ENCODE measurements at places on chromosomes 16 and 17.

GRCh38 chr16:85856079-85856478, 42.9 kb upstream of the IRF8 start:
- DNase-seq, result no peak

DNA sequence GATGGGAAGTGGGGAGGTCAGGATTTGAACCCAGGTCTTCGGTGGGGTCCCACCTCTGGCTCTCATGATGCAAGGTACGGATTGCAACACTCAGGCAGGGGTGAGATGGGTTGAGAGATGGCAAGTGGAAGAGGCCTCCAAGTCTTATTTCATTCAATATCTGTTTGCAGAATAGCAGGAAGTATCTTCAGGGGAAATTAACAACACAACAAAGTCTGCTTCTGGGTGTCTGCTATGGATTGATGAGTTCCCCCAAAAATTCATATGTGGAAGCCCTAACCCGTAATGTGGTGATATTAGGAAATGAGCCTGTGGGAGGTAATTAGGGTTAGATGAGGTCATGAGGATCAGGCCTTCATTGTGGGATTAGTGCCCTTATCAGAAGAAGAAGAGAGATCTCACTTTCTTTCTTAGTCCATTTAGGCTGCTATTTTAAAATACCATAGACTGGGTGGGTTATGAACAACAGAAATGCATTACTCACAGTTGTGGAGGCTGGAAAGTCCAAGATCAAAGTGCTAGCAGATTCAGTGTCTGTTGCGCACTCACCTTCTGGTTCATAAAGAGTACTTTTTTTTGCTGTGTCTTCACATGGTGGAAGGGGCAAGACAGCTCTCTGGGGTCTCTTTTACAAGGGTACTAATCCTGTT, 4.4 kb upstream of the CD300H start:
- no peak for DNase-seq

- DNase-seq, result no peak
Observed at GRCh38 chr17:45386178-45386577, 46.5 kb downstream of the ARHGAP27 start.

DNA sequence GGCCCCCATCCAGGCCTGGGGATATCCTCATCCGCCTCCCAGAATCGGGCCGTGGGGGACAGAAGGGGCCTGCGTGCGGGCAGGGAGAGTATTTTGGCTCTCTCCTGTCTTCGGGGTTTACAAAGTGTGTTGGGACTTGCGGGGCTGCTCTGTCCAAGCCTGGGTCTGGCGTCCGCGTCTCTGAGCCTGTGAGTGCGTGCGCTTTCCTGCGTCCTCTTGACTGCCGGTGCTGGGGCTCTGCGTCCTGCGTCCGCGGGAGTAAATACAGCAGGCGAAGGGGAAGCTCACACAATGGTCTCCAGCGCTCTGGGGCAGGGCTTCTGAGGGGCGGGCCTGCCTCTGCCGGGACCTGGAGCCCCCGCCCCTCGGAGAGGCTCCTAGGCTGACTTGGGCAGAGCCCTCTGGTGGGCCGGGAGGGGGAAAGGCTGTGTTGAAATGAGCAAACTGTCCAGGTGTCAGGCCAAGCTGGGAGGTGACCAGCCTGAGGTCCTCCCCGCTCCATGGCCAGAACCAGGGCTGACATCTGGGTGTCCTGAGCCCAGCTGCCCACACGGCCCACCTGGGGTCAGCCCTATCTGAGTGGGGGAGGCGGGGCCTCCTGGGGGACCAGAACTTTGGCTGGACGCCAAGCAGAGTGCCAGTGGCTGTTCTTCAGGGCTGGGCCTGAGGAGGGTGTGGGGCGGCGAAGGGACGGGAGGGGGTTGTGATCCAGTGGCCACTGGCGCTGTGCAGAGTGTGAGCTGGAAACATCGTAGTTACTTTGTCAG, 233.6 kb downstream of the SEC14L1 start:
- peak; percentile 60 for DNase-seq

DNA sequence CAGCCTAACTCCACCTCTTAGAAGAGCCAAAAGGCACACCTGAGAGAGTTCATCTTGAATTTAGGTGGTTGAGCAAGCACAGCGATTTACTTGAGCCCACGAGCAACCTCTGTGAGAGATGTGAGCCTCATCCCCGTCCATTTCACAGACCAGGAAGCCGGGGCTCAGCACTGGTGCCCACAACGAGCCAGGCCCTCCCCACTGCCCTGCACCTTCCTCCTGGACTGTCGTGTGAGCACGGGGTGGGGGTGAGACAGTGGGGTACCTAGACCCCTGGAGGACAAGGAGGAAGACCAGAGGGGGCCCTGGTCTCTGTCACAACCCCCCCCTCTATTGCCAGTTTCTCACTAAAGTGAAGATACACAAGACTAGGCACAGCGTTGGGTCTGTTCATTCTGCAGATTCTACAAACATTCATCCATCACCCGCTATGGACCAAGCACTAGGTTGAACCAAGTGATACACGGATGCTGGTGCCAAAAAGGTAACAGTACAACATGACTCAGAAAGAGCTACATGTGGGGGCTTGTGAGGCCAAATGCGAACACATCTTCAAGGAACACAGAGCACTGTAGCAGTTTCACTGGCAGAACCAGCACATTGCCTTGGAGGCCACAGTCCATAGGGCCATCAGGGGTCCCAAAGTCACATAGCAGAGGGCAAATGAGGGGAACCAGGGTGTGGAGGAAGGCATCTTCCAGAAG, 231.9 kb downstream of the PARN start:
- no peak for DNase-seq

DNA sequence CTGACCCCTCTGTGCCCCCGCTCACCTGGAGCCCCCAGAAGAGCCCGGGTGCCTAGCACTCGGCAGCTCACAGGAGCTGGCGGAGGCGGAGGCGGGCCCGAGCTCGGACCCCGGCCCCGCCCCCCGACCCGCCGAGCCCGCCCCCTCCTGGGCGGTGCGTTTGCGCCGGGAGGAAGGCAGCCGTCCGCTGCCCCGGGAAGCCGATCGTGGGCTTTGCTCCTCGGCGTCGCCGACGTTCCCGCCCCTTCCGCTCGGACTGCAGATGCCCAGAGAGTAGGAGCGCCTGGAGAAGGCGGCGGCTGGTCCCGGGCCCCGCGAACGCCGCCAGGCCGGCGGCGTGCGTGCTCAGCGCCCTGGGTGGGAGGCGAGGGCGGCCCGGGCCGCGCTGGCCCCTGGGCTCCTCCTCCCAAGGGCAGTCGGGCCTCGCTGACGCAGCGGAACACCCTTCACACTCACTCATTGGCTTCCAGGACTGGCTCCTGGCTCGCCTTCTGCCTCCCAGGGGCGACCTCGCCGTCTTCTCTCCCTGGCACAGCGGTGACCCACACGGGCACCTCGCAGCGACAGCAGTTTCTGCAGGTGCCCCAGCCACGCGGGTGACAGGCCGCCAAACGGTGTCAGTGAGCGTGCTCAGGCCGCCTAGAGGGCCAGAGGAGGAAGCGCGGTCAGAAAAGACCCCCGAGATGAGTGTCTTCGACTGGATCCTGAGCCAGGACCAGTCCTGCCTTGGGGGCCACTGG, at the start of gene PLSCR3:
PLSCR3 (minus strand) TSS at position 74 of the 740 bp plus-strand sequence. CDS start 415 bp downstream, outside the sequence.
- peak; percentile 76 for DNase-seq

DNA sequence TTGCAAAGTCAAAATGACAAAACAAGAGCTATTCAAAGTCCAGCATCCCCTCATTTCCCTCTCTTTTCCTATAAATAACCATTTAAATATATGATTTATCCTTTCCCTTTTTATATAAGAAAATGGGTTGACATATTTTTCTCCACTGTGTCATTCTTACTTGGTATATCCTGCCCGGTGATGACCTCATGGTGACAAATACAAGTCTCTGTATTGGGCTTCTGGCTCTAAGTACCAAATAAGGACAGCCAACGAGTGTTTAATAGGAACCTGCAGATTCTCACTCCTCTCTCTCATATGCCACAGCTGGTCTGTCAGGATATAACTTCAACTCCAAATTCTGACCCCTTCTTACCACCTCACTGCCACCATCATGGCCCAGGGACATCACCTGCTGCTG, 25.5 kb upstream of the CBLN1 start:
- DNase-seq, result no peak

- no peak for DNase-seq
Observed at GRCh38 chr17:1012823-1013728, 16.1 kb downstream of the TIMM22 start.

GRCh38 chr16:84505249-84506187, 1.1 kb upstream of the MEAK7 start:
- DNase-seq, result no peak

- DNase-seq, result no peak
Observed at GRCh38 chr16:86982347-86982596, 334.9 kb downstream of the C16orf95 start.

DNA sequence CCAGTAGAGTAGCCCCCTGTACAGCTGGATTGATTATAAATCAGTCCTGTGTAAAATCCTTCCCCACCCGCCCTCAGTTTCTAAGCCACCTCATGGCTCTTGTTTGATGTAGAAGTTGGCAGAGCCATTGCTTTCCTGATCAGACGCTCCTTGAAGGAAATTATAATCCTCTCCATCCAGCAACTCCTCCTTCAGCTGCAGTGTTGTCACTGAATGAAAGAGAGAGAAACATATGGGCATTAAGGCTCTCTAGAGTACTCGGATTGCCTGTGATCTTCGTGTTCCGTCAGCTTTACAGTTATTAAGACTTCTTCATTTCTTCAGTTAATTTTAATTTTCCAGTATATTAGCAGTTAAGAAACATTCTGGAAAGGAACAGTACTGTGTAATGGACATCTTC, 14.3 kb downstream of the NME2 start:
- DNase-seq, result no peak

DNA sequence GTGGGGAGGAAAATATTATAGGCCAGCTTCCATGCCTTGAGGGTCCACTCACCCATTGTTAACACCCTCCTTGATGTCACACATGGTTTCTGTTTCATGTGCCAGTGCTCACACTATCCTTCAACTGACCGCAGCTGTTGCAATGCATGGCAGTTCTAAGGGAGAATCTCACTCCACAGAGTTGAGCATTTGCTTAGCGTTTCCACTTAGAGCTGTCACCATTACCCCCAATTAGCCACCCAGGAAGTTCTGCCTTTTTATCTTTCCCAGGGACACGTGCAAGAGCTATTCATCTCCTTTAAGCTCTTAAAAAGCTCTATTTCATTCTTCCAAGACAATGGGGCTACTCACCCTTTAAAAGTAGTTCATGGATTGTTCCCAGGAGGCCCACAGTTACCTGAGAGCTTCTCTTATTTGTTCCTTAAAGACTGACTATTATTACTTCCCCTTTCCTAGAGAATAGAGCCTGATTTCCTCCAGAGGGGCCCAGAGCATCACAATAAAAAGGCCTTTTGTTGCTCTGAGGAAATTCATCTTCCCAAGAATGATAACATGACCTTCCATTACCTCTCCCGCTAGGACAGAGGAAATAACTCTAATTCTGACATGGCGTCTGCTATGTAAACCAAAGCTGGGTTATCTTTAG, 126.8 kb downstream of the CACNG3 start:
- no peak for DNase-seq

- DNase-seq, result no peak
Observed at GRCh38 chr17:55492781-55493341, 18.4 kb downstream of the SMIM36 start.

- peak; percentile 19 for DNase-seq
Observed at GRCh38 chr16:15682105-15682570, 32.1 kb downstream of the NDE1 start.

DNA sequence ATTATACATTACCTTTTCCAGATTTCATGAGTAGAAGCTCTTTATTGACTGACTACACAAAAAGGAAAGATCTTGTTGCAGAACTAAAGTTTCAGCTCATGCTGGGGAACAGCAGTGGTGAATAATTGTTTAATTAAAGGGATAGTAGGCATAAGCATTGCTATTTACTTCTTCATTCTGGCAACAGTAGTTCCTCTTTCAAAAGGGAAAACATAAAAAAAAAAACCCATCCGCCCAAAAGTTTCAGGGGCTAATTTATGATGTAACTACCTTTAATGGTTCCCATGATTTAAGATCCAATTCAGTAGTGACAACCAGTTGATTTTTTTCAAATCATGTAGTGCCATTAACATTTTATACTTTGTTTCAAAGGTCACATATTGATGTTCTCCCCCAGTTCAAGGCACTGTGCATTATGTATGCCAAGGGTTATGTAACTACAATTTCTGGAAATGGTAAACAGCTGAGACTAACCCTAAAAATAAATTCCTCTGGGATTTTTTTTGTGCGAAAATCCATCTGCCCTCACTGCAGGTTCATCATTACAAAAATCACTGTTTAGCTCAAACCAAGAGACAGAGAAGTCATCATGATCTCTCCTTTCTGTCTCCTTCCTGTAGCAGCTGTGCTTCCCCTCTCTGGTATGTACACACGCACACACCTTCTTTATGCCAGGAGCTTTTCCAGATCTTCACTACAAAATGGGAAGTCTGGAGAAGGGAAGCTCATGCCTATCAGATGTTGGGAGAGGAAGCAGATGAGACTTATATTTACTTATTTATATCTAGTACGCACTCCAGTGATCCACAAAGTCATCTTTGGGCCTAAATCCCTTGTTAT, 2.2 kb upstream of the PHLPP2 start:
- no peak for DNase-seq

DNA sequence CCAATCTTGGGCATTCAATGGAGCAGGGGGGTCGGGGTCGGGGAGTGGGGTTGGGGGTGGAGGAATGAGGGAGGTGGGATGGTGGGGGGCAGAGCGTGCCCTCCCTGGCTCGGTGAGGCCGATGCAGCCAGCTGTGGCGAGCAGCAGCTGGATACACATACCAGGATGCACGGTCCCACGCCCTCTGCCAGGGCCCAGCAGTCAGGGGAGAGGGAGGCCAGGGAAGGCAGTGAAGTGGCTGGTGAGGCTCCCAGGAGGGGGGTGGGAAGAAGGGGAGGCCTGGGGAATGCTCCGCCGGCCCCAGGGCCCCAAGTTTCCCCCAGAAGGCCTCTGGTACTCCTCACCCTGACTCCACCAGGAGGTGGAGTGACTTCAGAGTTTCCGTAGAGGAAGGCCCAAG, 77.6 kb upstream of the LHX1 start:
- DNase-seq, result no peak

DNA sequence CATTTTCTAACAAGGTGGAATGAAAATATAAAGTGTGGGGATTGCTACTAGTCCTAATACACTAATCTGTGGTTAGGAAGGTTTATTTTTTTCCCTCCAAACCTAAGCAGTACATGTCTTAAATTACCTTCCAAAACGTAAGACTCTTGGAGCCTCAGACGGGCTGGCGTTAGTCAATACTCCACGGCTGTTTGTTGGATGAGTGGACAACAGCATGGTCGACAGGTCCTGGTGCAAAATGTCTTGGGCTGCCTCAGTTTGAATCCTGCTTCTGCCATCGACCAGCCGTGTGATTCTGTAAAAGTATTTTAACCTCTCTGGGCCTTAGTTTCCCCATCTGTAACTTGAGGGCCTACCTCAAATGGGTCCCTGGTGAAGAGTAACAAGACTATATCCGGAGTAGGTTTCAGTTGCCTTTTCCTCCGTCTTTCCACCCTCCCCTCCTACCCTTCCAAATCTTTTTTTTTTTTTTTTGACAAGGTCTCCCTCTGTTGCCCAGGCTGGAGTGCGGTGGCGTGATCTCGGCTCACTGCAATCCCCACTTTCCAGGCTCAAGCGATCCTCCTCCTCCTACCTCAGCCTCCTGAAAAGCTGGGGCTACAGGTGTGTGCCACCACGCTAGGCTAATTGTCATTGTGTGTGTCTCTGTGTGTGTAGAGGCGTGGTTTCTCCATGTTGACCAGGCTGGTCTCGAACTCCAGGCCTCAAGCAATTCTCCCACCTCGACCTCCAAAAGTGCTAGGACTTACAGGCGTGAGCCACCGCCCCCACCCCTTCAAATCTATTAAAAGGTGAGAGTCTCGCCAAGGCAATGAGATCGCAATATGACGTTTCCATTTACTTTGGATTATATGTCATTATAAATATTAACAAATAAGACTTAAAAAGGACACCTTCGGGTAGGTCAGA, 5.8 kb downstream of the SCGB1C2 start:
- DNase-seq, result no peak

GRCh38 chr17:33201283-33201682, 91.8 kb downstream of the ASIC2 start:
- no peak for DNase-seq
